ENCODE measurements at places on chromosomes 11 and 22.

DNA sequence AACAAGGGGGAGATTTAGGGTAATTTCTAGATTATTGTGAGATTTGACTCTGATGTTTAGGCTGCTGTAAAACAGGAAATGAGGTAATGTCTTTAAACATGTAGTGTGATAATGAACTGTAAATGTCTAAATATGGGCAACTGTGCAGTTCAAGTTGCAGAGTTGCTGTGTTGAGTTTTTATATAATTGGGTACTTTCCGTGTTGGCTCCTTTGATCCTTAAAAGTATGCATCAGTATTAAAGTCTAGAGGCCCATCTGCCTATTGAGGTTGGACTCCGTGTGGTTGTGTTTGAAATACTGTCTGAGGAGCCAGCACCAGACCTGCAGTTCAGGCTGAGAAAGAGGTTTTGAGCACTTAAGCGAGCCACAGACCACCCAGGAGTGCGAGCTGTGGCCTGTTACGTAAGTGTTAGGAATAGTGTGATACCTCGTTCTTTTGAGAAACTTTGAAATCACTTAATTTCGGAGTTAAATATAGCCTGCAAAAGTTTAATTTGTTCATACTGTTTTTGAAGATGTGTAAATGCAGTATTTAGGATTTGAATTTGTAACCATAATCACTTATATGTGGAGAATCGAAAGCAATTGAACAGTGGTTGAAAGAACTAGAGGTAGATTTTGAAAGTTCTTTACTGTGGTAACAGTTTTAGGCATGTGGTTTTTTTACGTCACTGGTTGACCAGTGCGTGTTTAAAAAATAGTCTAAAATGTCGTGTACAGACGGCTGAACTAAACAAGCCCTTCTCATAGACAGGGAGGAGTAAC, 9.0 kb downstream of the FAM118A start:
- peak; percentile 63 for DNase-seq

DNA sequence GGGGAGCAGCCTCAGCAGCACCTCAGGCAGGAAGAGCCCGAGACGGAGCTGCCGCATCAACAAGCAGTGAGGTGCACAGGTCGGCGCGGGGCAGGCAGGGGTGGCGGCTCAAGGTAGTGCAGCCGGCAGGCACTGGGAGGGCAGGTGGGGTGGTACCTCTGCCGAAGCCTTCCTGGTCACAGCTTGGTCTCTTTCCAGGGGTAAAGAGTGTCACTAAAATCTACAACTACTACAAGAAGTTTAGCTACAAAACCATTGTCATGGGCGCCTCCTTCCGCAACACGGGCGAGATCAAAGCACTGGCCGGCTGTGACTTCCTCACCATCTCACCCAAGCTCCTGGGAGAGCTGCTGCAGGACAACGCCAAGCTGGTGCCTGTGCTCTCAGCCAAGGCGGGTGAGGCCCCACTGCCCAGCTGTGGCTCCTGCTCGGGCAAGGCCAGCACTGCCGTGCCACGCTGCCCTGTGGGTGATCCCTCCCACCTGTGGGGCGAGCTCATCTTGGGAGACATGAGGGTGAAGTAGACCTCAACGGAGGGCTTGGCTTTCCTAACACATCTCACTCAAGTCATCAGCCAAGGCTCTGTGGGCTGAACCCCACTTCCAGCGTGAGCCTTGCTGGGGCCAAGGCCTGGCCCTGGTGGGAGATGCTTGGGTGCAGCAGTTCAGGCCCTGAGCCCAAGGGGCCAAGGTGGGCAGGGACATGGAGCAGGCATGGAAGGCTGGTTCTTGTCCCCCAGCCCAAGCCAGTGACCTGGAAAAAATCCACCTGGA, 13.6 kb downstream of the GATD1 start:
- DNase-seq, result no peak

- no peak for DNase-seq
These were observed 7.9 kb upstream of the SOX6 start for GRCh38 chr11:16364254-16364653.

DNA sequence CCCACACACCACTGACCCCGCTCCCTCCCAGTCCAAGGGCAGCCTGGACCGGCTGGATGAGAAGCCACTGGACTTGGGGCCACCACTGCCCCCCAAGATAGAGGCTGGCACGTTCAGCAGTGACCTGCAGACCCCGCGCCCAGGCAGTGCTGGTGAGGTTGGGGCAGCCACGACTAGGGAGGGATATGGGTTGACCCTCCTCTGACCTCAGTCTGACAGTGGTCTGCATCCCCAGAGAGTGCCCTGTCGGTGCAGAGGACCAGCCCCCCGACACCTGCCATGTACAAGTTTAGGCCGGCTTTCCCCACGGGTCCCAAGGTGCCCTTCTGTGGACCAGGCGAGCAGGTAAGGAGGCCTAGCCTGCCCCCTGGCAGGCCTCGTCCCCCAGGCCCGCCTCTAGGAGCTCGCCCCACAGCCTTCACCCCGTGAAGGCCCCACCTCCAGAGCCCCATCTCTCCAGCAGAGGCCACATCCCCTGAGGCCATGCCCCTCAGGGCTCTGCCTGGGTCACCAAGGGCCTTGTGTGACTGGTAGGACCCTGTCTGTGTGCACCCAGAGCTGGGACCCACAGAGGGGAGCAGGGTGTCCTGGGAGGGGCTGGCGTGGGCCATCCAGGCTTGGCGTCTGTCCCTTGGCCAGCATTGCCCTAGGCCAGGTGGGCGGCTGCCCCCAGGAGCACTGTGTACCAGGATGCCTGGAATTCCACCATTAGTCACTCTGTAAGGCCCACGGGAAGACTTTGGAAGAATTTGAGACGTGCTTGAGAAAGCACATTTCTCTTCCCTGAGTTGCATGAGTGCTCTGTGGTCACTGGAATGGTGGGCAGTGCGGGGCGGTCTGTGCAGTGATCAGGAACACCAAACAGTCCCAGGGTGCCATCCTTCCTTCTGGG, 9.4 kb downstream of the CCDC188 start:
- no peak for DNase-seq

DNA sequence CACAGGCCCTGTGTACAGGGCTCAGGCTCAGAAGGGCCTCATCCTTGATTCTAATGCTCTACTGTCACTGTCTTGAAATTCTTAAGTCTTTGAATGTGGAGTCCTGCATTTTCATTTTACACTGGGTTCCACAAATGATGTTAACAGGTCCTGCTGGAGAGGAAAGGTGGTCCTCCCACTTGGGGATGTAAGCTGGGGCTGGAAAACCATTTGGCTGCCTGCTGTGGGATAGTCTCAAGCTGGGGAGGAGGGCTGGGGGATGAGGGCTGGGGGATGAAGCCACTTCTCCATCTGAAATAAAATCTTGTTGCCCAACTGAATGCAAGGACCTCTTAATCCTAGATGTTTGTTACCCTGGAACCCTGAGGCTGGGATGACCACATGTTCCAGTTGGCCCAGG, 423.0 kb downstream of the TENM4 start:
- DNase-seq, result no peak

GRCh38 chr11:70397336-70397982, 870 bp upstream of the CTTN start:
- DNase-seq, result no peak

DNA sequence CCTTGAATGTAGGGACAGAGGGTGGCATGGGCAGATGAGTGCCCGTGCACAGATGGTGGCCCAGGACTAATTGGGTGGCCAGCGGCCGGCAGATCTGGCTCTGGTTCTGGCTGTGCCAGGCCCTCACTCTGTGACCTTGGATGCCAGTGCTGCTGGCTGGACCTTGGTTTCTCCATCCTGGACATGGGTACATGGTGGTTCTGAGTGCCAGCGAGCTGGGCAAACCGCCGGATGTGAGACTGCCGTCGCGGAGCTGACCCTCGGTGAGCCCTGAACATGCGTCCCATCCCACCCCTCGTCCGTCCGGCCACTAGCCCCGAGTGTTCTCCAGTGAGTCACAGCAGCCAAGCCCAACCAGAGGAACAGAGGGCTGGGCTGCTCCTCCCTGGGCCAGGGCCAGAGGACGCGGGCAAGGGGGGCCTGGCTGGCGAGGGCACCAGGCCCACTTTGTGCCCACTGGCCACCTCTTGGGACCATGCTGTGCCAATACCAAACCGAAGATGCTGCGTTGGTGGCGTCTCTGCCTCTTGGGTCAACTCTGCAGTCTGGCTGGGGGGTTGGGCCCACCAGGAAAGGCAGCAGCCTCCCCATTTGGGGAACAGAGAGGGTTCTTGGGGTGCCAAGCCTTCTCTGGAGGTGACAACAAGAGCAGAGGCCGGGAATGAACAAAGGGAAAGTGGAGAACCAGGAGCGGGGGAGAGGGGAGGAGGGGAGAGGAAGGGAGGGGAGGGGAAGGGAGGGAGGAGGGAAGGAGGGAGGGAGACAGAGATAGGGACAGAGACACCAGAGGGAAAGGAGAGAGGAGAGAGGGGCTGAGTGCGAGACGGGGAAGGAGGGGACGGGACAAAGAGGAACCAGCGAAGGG, 10.7 kb downstream of the LSP1 start:
- DNase-seq, result no peak

GRCh38 chr11:70112017-70112434, 33.9 kb downstream of the ANO1 start:
- DNase-seq, result no peak

GRCh38 chr11:87366763-87367405, 329.1 kb downstream of the TMEM135 start:
- DNase-seq, result no peak
